ENCODE measurements at places on chromosomes 5 and 9. TPM values are rescaled to one million over a fixed set of nuclear protein-coding genes. Genes with fewer than 3 reads are reported as not detected.

The MEF2C gene
- total RNA-seq = 95.3 TPM

- no peaks in the 10 kb centered on the region for H3K4me1 ChIP-seq
- peak; percentile 87 for DNase-seq
- no peak overlapping the region for H3K27ac ChIP-seq
- H3K4me3 ChIP-seq = no peak overlapping the region
- no peaks in the 10 kb centered on the region for H3K36me3 ChIP-seq
Observed at GRCh38 chr5:170681013-170681433, 102.5 kb upstream of the GABRP start.

GRCh38 chr5:79488775-79489174, 25.2 kb downstream of the HOMER1 start:
- no peak for DNase-seq
- H3K4me3 ChIP-seq = no peak overlapping the region
- no peaks in the 10 kb centered on the region for H3K36me3 ChIP-seq
- peaks cover 14% of the 10 kb centered on the region for H3K4me1 ChIP-seq
- H3K27ac ChIP-seq = no peak overlapping the region

DNA sequence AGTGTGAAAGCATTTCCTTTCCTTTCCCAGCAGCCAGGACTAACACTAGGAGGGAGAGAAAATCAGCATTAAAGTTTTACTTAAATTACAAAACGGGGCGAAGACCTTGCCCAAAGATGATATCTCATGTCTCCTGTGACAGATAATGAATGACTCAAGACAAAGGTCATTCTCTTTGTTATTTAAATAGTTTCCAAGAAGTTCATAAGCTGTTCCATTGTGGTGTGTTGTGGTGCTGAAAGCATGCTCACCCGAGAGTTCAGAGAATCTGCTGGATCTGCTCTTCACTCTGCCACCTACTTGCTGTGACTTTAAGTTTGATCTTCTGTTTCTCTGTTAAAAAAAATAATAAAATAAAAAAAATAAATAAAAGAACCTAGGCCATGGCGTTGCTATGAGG, 265.9 kb upstream of the NR4A3 start:
- no peaks in the 10 kb centered on the region for H3K4me1 ChIP-seq
- H3K27ac ChIP-seq = no peak overlapping the region
- no peak for DNase-seq
- no peak overlapping the region for H3K4me3 ChIP-seq
- H3K36me3 ChIP-seq = no peaks in the 10 kb centered on the region
- H3K27me3 ChIP-seq = no peaks in the 10 kb centered on the region

The TRPM6 gene
- 0.06 TPM for total RNA-seq

DNA sequence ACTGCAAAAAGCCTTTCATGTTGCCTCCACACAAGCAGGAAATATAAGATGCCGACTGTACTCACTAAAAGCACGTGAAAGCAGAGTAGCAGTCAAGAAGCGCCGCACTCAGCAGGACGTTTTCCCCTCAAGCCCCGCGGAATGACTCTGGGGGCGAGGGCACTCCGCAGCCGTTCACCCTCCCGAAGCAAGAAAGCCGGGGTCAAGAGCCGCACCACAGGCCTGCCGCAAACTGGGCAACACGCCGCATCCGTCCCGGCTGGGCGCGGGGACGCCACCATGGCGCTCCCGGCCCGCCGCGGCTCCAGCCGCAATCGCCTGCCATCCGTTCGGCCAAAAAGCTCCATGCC, 364 bp downstream of the RPS6 start:
- peak; percentile 47 for DNase-seq
- no peaks in the 10 kb centered on the region for H3K4me1 ChIP-seq
- H3K36me3 ChIP-seq = peaks cover 34% of the 10 kb centered on the region
- H3K4me3 ChIP-seq = peak overlapping the region; percentile 72

- H3K27ac ChIP-seq = no peak overlapping the region
- peaks cover 58% of the 10 kb centered on the region for H3K27me3 ChIP-seq
- peaks cover 7% of the 10 kb centered on the region for H3K4me1 ChIP-seq
- no peak overlapping the region for H3K4me3 ChIP-seq
Observed at GRCh38 chr9:113350937-113351336, 1.6 kb downstream of the BSPRY start.

DNA sequence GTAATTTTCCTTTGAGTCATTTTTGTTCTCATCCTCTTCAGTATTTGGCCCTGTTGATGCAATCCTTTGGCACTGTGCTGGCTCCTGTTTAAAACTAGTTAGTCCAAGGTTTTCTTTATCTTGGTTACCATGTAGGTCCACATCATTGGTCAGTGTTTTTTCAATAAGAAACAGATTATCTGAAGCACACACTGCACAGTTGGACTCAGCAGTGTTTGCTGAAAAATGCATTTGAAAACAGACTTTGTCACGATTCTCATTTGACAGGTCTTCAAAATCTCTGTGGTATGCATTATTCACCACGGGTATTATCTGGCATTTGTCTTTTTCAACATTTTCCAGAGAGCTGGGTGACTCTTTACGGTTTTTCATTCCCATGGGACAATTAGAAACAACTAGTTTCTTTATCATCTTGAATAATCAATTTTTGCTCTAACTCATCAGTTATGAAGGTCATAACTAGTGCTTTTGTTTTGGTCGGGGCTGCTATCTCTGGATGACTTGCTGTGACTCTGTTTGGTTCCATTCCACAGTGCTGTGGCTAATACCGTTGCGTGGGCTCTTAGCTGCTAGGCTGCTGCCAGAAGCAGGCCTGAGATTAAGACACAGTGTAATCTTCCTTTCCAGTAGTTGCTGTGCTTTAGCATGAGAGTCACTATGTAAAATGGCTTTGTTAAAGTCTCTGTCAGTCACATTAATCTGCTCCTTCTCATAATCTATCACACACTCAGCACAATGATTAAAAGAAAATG, 36.2 kb downstream of the NUDT12 start:
- H3K4me1 ChIP-seq = no peaks in the 10 kb centered on the region
- no peaks in the 10 kb centered on the region for H3K27me3 ChIP-seq
- no peak for DNase-seq
- no peaks in the 10 kb centered on the region for H3K36me3 ChIP-seq
- H3K4me3 ChIP-seq = no peak overlapping the region

The DBH gene
- not detected for total RNA-seq

- peak; percentile 52 for DNase-seq
- no peaks in the 10 kb centered on the region for H3K27me3 ChIP-seq
- H3K27ac ChIP-seq = no peak overlapping the region
- peaks cover 12% of the 10 kb centered on the region for H3K4me1 ChIP-seq
Observed at GRCh38 chr5:132258102-132259068, 889 bp downstream of the PDLIM4 start.

The SIT1 gene
- not detected for total RNA-seq

GRCh38 chr5:134527156-134527960, 1.9 kb downstream of the JADE2 start:
- peak; percentile 94 for DNase-seq
- peak overlapping the region; percentile 31 for H3K27ac ChIP-seq
- peak overlapping the region; percentile 73 for H3K4me3 ChIP-seq
- H3K27me3 ChIP-seq = no peaks in the 10 kb centered on the region

The GZMA gene
- total RNA-seq = not detected

The ABO gene
- 0.04 TPM for total RNA-seq

DNA sequence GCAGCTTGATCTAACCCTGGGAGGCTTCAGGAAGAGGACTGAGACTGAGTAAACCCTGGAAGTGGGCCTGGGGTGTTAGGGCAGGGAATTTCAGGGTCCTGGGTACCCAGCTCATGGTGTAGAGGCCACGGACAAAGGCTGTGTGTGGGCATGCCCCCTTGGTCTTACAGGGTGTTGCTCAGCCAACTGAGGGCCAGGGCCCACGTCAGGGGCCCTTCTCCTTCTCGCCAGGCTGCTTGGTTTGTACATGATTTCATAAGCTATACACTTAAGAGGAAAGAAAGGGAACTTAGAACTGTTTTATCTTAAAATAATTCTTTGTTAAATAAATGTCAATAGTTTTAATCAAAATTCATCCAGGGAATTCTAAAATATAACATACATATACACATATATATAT, 95.4 kb downstream of the TLE4 start:
- no peak overlapping the region for H3K27ac ChIP-seq
- no peaks in the 10 kb centered on the region for H3K27me3 ChIP-seq

DNA sequence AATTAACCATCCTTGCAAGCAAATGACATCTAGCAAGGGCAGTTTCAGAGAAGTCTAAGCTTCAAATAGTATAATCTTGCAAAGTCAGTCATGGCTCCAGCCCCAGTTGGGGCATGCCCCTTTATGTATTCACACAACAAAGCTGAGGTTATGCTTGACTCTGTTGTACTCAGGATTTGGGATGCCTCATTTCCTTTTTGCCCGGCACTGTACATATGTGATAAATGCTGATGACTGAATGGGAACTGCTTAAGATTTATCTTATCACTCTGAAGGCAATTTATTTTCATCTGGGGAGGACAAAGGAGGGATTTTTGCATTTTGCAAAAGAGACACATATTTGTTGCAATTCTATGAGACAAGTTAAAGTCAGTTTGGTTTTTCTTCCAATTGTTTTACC, 219.2 kb downstream of the TRPM3 start:
- no peaks in the 10 kb centered on the region for H3K36me3 ChIP-seq
- H3K27me3 ChIP-seq = no peaks in the 10 kb centered on the region
- H3K4me1 ChIP-seq = no peaks in the 10 kb centered on the region
- no peak for DNase-seq
- no peak overlapping the region for H3K27ac ChIP-seq

DNA sequence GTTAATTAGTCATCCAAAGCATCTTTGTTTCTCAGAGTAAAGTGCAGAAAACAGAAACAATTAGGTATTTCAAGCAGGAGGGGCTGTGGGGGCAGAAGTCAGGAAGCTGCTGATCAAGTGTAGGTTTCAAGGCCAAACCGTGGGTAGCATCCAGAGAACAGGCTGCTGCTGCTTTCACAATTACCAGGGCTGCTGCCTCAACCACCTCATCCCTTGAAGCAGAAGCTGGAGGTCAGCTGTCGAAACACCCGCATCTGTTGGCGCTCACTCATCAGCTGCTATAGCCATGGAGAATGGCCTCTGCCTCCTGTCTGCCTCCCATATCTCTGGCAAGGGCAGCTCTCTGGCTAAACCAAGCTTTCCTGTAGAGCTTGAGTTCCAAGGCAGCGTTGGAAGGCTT, 122.9 kb upstream of the OSMR start:
- no peak for DNase-seq
- H3K27me3 ChIP-seq = no peaks in the 10 kb centered on the region
- H3K27ac ChIP-seq = no peak overlapping the region
- H3K4me1 ChIP-seq = peaks cover 9% of the 10 kb centered on the region
- H3K36me3 ChIP-seq = no peaks in the 10 kb centered on the region

The KIAA1958 gene
- 10.9 TPM for total RNA-seq

DNA sequence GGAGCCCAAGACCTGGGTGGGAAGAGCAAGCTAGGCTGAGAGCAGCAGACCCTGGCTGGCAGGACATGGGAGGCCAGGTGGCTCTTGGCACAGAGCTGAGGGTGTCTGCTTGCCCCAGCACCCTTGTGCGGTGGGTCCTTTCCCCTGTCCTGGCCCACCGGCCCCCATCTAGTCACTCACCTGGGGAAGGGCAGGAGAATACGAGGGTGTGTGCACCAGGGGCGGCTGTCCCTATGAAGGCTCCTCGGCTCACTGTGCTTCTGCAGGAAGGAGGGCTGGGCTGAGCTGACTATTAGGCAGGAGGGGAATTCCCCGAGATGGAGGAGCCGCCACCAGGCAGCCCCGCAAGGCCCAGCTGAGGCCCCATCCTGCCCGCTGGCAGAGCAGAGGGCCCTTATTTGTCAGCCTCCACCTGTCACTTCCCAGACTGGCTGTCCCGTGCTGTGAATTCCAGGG, 6.1 kb upstream of the TNIP1 start:
- H3K4me3 ChIP-seq = no peak overlapping the region
- no peak overlapping the region for H3K27ac ChIP-seq
- H3K27me3 ChIP-seq = no peaks in the 10 kb centered on the region
- no peak for DNase-seq
- peaks cover 14% of the 10 kb centered on the region for H3K4me1 ChIP-seq

DNA sequence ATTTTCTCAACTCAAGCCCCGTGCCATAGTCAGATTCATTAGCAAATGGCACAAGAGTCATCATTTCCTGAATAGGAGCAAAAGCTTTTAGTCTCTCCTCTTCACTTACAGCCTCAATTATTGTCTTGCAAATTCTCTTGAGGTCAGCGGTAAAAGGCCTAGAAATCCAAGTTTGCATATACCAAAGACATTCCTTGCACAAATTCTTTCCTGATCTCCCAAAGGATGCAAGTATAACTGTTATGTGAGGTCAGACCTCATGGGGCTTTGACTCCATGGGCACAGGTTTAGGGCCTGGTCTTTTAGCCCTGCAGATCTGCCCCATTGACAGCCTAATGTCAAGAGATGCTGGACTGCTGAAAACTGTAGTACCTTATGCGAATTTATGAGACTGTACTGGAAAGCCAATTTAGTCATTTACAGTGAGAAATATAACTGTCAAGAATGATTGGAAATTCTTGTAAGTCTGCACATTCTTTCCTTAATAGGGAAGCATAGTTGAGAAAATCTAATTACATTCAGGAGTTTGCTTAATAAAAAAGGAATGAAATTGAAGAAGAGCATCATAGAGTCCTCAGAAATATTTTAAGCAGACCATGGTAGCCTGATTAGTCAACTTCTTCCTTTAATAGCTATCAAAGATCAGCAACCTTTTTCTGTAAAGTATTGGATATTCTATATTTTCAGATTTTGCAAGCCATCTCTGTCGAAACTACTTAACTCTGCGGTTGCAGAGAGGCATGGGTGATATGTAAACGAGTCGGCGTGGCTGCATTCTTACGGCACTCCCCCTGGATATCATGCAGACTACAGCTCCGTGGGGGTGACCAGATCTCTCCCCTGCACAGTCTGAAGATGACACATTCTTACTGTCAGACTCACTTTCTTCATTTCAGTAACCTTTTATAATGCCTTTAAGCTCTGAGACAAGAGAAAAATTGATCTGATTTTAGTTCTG, 45.2 kb downstream of the GCNT4 start:
- H3K4me3 ChIP-seq = no peak overlapping the region
- H3K27me3 ChIP-seq = no peaks in the 10 kb centered on the region
- no peaks in the 10 kb centered on the region for H3K36me3 ChIP-seq
- DNase-seq = peak; percentile 78
- H3K4me1 ChIP-seq = no peaks in the 10 kb centered on the region

GRCh38 chr5:132668706-132669454, 4.9 kb upstream of the IL4 start:
- H3K27ac ChIP-seq = no peak overlapping the region
- H3K4me3 ChIP-seq = no peak overlapping the region
- no peak for DNase-seq
- H3K36me3 ChIP-seq = no peaks in the 10 kb centered on the region

The NELFB gene
- total RNA-seq = 68.6 TPM
